Non-pigmented ciliary epithelial cell (primary cell): ENCODE measurements at places on chromosomes 7 and 10.

GRCh38 chr10:51629934-51630639 lies 69.3 kb downstream of the CSTF2T start:
- DNase-seq, result no peak

- DNase-seq, result no peak
Measured at GRCh38 chr7:148944935-148945934, 61.1 kb upstream of the EZH2 start.

GRCh38 chr7:8455426-8455825 lies 22.0 kb downstream of the NXPH1 start:
- no peak for DNase-seq

DNA sequence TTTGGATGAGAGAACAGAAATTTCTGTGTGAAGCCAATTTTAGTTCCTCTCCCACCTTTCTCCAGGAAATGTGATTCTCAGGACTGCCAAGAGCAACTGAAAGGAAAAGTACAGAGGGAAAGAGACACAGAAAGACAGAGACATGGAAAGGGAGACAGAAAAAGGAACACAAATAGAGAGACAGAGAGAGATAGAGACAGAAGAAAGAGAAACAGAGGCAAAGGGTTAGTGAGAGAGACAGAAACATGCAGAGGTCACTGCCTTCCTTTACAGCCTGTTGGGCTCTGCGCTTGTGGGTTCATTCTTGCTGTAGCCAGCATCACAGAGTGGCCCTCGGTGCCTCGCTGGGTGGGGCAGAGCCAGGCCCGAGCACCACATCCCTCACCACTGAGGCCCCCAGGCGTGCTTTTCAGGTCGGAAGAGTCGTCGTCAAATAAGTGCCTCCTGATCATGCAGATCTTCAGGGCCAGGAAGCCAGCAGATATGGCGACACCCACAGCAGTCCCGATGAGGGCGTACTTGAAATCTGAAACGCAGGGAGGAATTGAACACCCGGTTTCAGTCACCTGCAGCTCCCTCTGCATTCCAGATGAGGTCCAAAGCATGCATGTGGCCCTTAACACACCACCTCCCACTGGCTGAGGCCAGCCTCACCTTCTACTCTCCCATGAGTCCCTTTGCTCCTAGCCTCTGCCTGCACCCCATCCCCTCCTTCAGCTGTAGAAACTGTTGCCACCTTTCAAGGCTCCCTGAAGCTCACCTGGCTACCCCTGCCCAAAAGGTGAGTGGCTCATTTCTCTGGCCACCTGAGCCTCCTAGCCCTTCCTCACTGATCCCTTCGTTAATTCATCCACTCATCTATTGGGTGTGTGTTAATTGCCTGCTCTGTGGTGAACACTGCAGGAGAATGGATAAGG lies 21.4 kb downstream of the TMEM273 start:
- DNase-seq, result no peak

DNA sequence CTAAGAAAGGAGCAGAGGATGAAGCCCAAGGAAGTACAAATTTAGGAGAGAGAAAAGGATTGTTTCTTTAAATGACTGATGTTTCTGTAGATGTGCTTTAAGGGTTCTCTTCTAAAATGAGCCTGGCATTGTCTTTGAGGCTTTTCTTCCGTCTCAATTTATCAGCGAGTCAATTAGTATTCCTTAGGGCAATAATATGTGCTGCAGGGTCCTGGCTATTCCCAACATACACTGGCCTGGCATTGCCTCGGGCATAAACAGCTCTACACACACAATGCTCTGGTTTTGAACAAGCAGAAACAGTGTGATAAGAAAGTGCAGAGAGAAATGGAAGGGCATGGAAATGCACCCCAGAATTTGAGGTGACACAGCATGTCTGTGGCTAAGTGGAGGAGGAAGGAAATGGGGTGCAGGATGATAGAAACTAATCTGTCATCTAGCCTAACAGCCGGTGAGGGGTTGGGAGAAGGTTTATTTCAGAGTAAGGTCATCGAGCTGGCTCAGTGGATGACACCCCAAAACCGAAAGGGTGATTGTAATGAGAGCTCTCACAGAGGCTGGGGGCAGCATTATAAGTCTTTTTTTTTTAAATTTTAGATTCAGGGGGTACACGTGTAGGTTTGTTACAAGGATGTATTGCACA lies 67.5 kb upstream of the ARHGAP21 start:
- no peak for DNase-seq

GRCh38 chr10:58743466-58744115 lies 230.9 kb downstream of the BICC1 start:
- peak; percentile 69 for DNase-seq

DNA sequence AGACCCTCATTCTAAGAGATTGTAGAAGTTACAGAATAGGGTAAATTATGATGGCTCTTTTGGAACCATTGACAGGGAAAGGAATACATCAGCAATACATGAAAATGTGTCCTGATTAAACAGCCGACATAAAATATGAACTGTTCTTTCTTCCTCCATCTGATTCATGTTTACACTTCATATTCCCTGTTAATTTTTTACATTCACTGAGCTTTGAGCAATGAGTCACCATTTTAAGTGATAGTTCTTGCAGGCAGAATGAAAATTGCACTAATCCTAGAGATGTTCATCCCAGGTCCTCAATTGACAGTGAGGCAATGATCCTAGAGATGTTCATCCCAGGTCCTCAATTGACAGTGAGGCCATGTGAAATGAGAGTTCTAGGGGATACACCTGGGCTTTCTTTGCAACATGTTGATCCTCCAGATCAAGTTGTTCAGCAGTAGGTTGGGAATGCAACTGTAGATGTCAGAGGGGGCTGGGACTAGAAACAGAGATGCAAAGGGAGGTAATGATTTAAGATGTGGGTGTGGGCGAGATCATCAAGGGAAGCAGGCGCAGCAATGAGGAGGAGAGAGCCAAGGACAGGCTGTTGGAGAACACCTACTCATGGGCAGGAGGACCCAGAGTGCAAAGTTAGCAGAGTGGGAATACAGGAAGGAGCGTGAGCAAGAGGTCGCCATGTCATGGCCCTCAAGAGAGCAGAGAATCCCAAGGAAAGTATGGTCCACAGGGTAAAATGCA lies 138.7 kb downstream of the ZNF365 start:
- DNase-seq, result no peak

DNA sequence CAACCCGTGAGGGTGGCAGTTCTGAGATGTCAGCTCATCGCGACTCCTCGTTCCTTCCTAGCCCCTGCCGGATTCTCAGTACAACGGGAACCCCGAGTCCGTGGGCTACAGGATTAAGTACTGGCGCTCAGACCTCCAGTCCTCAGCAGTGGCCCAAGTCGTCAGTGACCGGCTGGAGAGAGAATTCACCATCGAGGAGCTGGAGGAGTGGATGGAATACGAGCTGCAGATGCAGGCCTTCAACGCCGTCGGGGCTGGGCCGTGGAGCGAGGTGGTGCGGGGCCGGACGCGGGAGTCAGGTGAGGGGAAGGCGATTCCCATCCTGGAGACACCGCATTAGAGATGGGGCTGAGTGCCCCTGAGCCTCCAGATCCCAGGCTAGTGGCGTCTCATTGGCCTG lies 568.1 kb upstream of the FOXK1 start:
- DNase-seq, result no peak
